ENCODE measurements at places on chromosomes 4 and X.

GRCh38 chrX:11791090-11791489 is 33.1 kb downstream of the MSL3 start:
- no peak for DNase-seq

DNA sequence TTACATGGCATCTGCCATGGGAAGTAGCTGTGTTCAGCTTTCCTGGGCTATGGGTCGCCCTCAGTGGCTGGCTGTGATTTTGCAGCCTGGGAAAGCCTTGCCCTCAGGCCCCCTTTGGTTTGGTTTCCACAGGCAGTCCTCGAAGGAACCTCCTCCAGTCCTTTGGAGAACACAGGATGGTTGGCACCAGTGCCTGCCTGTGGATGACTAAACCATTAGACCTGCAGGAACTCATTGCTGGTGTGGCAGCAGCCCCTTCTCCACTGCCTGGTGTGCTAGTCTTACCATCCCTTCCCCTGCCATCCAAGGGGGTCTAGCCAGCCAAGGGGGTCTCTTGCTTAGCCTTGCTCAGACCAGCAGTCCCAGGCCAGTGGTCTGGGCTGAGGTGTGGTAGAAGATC is 71.4 kb upstream of the PJA1 start:
- no peak for DNase-seq

DNA sequence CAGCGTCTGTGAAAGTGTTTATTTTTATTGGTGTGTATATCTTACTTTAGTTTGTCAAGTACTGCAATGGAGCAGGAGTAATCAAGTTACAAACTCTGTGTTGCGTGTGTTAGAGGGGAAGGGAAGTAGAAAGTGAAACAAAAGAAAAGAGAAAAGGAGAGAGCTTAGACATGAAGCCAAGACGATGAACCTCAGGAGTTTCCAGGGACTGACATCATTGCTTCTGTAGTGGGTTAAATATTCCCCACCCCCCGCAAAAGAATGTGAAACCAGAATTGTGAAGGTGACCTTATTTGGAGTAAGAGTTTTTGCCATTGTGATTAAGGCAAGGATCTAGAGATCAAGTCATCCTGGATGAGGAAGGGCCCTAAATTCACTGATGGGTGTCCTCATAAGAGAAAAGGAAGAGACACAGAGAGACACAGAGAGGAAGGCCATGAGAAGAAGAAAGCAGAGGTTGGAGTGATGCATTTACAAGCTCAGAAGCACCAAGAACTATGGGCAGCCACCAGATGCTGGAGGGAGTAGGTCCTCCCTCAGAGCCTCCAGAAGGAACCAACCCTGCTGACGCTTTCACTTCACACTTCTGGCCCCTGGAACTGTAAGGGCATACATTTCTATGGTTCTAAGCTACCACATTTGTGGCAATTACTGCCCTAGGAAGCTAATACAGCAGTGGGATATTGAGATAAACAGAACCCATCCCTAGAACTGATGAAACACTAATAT is 173.6 kb upstream of the SFRP2 start:
- no peak for DNase-seq

- no peak for DNase-seq
These were observed 84.3 kb upstream of the PSAPL1 start for GRCh38 chr4:7518871-7519637.

GRCh38 chr4:111449657-111450056 is 695.6 kb upstream of the FAM241A start:
- DNase-seq = no peak

- no peak for DNase-seq
These were observed 147.3 kb downstream of the TBL1X start for GRCh38 chrX:9612146-9612505.

DNA sequence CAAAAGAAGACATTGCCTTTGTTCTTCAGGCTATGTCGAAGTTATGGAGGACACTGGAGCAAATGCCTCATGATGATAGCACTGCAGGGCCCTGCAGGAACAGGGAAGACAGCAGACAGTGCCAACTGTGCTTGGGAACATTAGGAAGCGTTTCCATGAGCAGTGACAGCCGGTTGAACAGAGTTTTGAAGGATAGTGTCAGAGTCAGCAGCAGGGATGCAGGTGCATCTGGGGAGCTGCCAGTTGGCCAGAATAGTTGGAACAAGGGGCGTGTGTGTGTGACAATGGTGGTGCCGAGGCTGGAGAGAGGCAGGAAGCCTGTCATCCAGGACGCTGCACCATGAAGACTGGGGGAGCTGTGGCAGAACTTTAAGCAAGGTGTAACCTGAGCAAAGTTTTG is 88.6 kb downstream of the SHROOM3 start:
- DNase-seq = no peak

DNA sequence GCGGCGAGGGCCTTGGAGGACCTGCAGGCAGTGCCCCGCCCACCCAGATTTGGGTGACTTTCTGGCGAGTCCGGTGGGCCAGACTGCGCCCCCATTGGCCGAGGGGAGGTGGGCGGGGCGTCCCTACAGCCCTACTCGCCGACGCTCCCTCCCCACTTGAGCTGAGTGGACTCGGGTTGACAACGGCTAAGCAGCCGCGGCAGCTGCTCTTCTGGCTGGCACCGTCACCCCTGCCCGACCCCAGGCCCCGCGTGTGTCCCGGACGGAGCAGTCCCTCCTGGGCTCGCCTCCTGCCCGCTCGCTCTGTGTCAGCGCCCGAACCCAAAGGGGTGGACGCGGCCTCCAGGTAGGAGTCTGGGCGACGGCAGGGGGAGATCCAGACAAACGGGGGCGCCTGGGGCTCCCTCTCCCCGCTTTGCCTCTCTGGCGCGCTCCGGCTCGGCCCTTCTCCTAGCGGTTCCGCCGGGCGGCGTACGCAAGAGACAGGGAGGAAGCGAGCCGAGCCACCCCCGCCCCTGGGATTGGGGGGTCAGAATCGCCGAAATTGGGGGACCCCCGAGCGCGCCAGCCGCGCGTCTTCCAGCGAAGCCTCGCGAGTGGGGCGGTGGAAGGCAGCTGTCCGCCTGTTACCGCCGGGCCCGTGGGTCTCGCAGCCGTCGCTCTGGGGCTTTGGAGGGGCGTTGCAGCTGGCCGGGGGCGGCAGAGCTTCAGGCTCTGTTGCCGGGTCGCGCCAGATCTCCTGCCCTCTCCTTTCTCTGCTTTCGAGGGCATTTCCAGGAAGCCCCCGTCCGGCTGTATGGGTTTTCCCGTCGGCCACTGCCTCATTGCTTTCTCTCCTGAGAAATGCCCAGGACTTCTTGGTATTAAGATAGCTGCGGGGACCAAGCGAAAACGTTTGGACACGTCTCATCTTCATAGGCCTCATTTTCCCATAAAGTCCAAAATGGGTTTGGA is 46.3 kb downstream of the STARD8 start:
- DNase-seq = no peak

GRCh38 chr4:3219761-3220475 is 29.0 kb upstream of the MSANTD1 start:
- no peak for DNase-seq

DNA sequence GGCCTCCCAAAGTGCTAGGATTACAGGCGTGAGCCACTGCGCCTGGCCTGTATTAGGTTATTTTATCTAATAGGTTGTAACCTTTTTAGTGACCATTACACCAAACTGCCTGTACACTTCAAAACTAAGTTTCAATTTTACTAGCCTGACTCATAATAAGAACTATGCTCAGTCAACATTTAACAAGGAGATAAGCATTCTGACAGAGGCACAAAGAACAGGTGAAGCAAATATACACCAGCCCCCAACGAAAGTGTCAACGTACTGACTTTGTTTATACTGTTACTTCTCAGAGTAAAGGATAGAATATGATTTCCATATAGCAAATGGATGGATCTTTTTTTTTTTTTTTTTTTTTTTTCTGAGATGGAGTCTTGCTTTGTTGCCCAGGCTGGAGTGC is 62.8 kb downstream of the SHISA3 start:
- no peak for DNase-seq

- no peak for DNase-seq
These were observed 25.3 kb downstream of the BTC start for GRCh38 chr4:74768857-74769525.

- no peak for DNase-seq
These were observed 1.2 kb downstream of the WDR44 start for GRCh38 chrX:118347131-118347530.

All from stimulated activated CD4-positive, alpha-beta T cell treated with anti-CD3 and anti-CD28 coated beads, Interleukin-15, amount 100 ng/mL, for 48 hours (primary cell).